ENCODE measurements at places on chromosomes 4 and X. TPM values are rescaled to one million over a fixed set of nuclear protein-coding genes. Genes with fewer than 3 reads are reported as not detected.

USP17L29 gene
- not detected for total RNA-seq

AWAT2 gene
- total RNA-seq = not detected

SPANXB1 gene
- total RNA-seq = not detected

PDS5A gene
- 70.9 TPM for total RNA-seq

GAB3 gene
- total RNA-seq = 6.9 TPM

WDR19 gene
- total RNA-seq = 57.8 TPM

HDX gene
- total RNA-seq = 5.1 TPM

RASGEF1B gene
- total RNA-seq = 5.8 TPM
